ENCODE measurements at places on chromosomes 16 and 17.

GRCh38 chr16:58157951-58158540 is 28.9 kb upstream of the CFAP20 start:
- no peak for DNase-seq

- no peak for DNase-seq
Measured at GRCh38 chr17:19386974-19387920, at the start of gene MFAP4. TSS of gene MFAP4 (minus strand) at chr17:19387190. CDS start at chr17:19387155, 35 bp downstream.

GRCh38 chr17:58327363-58328194 is 1.0 kb downstream of the TSPOAP1 start:
- peak; percentile 71 for DNase-seq

- DNase-seq, result no peak
Measured at GRCh38 chr16:22621586-22622155, 111.0 kb downstream of the NPIPB5 start.

DNA sequence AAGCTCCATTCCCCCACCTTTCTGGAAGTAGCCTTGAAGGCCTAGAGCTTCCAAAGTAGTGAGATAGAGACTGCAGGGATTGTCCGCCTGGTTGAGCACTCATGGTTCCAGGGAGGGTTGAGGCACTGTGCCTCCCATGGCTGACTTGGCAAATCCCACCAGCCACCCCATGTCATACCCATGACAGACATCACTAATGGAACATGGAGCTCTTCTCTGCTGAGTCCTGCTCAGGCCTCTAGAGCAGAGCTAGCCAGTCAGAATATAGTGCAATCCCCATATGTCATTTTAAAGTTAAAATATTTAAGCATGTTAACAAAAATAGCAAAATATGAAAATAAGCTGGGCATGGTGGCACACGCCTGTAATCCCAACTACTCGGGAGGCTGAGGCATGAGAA is 28.8 kb downstream of the UNC13D start:
- no peak for DNase-seq

- no peak for DNase-seq
Measured at GRCh38 chr16:65767125-65767524, 599.4 kb upstream of the CDH5 start.

- DNase-seq, result no peak
Measured at GRCh38 chr16:47065766-47066688, 77.7 kb downstream of the NETO2 start.

GRCh38 chr16:73231944-73232554 is 184.1 kb upstream of the ZFHX3 start:
- DNase-seq, result no peak

GRCh38 chr16:68889508-68890150 is 46.3 kb downstream of the TANGO6 start:
- DNase-seq, result no peak

DNA sequence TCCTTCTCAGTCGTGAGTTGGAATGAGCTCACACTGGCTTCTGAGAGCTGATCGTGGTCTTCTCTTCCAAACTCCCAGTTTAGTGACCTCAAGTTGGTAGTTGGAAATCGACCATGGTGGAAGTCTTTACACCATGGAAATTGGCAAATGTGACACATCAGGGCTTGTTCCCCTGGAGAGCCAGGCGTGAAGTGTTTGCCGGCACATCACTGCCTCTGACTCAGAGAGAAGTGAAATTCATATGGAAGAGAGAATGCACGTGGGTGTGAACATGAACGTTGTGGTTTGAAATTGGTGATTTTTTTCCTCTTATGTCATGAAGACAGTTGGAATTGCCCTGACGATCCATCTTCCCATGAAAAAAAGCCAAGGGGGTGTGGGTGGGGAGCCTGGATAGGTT is 47.4 kb downstream of the AXIN2 start:
- DNase-seq, result peak; percentile 48

DNA sequence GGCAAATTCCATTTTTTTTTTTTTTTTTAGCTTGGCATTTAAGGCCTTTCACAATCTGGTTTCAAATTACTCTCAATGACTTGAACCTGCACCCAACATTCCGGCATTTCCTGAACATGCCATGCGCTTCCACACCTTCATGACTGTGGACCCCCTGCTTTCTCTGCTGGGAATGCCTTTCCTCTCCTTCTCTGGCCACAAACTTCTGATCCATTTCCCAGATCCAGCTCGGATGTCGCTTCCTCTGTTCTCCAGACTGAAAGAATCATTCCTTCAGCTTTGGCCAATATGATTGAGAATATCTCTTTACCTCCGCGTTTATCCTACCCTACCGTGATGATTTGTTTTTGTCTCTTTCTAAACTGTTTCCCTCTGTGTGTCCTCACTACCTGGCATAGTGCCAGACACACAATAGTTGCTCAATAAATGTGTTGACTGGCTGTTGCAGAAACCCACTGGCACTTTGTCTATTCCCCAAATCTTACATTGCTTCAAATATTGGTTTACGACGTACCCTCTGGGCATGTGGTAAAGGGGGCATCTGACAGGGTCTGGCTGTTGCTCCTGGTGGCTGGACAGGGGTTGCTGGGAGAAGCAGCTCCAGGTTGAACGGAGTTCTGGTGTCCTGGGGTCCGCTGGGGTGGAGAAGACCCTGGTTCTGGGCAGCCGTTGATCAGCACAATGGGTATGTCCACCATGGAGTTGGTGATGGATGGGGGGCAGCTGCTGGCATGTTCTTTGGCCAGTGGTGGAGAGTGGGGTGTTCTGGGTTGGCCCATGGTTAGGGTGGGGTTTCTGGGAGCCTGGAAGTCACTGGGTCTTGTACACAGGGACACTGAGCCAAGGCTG is 14.7 kb downstream of the TNS4 start:
- peak; percentile 25 for DNase-seq

DNA sequence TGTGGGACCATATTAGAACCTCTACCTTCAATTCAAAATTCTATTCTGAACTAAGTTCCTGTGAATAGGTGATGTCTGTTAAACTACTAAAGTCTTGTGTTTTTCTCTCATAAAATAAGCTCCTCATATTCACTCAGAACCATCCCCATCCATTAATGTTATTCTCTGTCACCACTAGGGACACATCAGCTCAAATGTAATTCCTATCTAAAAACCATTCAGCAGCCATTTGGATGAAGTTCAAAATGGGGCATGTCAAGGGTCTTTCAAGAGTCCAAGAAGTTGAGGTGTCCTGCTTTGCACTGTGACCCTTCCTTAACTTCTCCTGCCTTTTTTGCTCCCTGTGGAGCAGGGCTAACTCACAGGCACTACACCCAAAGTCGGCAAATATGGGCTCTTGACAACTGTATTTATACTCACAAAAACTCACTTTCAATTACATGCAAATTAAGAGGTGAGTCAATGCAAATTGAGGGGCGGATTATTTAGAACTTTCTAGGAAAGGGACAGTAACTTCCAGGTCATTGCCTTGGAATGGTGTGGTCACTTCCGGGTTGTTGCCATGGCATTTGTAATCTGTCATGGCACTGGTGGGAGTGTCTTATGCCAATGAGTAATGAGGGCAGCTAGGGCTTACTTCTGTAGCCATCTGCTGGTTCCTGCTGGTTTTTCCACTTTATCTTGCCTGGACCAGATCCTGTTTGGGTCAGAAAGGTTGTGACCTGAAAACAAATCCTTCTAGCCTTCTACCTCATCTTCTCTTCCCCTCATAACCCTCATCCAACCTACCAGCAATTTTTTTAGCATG is 128.2 kb upstream of the COX10 start:
- no peak for DNase-seq

DNA sequence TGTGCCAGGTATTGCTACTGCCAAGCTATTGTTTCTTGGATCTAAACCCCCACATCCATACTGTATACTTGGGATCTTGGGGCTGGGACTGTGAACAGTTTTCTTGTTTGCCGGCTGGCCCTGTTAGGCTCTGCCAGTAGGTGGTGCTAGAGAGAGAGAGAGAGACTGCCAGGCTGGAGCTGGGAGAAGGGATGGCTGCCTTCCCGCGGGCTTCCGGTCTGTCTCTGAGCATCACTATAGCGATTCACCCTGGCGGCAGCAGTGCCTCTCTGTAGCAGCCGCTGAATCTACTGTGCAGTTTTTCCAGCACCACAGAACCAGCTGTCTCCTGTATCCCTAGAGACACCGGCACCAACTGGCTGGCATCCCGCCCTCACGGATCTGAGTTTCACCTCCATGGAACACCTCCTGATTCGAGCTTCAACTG is 201.2 kb downstream of the UTP18 start:
- peak; percentile 76 for DNase-seq

DNA sequence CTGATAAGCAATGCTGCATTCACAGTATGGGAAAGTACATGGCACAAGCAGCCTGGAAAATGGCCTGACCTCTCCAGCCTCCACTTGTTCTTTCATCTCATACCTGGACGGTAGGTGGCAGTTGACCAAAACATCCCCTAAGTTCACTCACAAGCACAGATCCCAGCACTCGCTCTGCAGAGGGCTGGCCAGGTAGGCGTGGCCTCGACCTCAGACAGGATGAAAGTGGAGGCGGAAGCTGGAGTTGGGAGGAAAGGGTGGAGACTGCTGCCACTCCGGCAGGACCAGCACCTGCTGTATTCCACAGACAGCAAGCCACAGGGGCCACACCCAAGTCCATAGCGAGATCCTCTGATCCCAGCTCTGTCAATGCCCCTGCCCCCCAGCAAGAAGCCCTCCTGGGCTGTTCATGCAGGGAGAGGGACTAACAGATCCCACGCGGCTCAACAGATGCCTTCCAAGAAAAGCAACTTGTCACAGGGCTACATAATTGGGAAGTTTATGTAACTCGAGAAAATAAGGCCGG is 31.3 kb downstream of the ZCCHC14 start:
- peak; percentile 59 for DNase-seq

- no peak for DNase-seq
Measured at GRCh38 chr17:36825951-36826350, 111.3 kb upstream of the LHX1 start.

DNA sequence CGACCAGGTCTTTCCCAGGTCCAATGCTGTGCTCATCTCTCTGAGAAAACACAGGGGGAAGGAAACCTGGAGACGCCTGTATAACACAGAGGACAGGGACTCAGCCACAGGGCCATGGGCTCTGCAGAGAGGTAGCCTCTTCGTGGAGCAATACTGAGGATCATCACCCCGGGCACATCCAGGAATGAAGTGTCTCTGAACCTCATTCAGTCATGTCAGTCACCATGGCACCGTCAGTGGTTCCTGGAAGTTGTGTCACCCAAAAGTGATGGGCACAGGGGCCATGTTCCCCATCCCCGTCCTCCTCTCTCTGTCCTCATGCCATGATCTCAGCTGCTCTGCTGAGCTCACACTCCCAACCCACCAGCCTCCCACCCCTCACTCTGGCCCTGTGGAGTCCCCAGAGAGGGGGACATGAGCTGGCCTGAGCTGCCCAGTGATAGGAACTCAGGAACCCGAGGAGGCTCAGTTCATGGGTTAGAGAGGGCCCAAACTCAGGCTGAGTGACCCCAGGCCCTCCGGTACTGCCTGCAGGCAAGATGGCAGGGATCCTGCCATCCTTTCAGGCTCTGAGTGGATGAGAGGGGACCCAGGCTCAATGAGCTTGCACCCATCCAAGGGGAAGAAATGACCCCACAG is 53.4 kb downstream of the PITPNM3 start:
- no peak for DNase-seq

GRCh38 chr17:50845240-50846147 is 10.1 kb downstream of the WFIKKN2 start:
- no peak for DNase-seq

DNA sequence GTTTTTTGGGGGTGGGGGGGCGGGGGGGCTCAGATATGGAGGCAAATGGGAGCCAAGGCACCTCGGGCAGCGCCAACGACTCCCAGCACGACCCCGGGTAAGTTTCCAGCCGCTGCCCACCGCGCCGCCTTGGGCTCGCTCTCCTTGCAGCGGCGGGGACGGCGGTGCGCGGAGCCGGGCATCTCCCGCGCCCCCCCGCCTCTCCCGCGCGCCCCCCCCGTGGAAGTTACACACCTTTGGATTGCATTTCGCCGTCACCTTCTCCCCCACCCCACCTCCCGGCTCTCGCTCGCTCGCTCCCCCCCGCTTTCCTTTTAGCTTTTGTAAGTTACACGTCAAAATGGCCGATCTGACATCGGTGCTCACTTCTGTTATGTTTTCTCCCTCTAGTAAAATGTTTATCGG is 387 bp downstream of the MSI2 start:
- DNase-seq, result peak; percentile 59

- DNase-seq, result no peak
Measured at GRCh38 chr16:967546-968295, 3.1 kb downstream of the LMF1 start.

DNA sequence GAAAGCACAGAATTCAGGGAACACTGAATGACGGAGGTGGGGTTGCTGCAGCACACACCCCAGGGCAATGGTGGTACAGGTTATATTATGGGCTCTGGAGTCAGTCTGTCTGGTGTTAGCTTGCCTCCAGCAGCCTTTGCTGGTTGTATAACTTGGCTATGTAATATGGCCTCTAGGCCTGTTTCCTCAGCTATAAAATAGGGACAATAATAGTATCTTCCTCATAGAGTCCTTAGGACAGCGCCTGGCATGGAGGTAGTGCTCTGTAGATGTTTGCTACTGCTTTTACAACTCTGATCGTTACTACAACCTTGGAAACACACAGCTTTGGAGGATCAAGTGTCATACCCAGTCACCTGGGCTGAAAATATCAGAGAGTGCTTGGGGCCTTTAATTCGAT is 31.5 kb downstream of the GTF3C1 start:
- no peak for DNase-seq

- no peak for DNase-seq
Measured at GRCh38 chr16:55390630-55391237, 66.7 kb downstream of the IRX6 start.

DNA sequence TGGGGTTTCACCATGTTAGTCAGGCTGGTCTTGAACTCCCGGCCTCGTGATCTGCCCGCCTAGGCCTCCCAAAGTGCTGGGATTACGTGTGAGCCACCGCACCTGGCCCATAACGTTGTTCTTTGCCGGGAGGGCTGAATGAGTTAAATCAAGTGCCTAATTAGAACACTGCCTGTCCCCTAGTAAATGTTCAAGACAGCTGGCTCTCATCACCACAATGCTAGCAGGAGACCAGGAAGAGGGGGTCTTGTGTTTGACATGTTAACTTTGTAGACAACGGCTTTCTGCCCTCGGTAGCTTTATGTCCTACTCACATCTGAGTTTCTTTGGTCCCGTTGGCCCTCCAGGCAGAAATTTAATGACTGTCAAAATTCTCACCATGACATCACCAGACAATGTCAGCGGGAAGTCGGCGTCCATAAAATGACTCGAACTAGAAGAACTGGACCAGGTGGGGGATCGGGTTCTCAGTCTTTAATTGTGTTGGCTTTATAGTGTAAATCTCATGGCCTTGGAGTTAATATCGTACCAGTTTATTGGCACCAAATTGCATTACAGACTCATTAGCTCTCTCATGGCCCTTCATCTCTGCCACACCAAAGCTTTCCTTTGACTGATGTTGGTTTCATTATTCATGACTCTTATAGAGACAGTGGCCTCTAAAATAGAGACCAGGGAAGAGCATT is 11.4 kb upstream of the ITPRIPL2 start:
- no peak for DNase-seq

DNA sequence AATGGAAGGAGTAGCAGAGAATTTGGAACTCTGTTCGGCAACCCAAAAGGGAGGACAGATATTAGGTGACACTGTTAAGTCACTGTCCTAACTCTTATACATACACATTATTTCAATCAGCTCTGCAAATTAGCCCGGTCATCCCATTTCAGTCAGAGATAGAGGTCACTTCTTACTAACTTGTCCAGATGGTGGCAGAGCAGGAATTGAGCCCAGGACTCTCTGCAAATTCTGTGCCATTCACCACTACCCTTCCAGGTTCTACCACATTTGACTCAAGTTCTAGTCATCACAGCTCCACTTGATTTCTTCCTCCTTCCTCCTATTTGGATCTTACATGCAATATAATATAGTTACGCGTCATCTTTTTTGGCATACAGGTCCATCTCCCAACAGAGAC is 35.9 kb upstream of the NUDT7 start:
- no peak for DNase-seq
